ENCODE measurements at places on chromosomes 3 and 15.
A peak's percentile ranks its signal among the peaks of the same experiment; 100 is the strongest.

DNA sequence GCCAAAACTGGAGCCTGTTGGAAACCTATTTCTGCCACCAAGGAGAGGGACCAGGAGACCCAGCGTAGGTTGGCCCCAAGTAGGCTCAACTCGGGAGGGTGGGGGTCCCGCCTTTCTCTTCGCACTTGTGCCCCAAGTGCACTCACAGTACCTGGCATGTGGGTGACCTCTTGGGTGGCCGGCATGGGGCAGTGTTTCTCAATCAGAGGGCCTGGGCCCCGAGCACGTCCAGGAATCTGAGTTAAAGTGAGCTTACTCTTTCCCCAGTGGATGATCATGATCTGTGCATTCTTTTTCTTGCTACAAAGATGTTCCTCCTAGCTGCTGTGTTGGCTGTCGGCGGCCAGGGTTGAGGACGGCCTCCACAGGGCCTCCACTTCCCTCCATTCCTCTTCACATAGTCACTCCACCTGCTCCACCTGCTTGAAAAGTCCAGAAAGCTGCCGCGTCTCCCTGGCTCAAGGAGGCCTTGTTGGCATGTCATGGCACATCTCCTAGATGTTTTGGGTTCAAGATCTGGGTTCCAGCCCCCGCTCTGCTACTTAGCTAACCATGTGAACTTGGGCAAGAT is 66.5 kb upstream of the SEC61A1 start:
- no peak for DNase-seq

- DNase-seq, result no peak
These were observed 222.8 kb downstream of the FOXP1 start for GRCh38 chr3:71360764-71361163.

- no peak for DNase-seq
These were observed 85.1 kb upstream of the CSPG5 start for GRCh38 chr3:47663630-47664240.

DNA sequence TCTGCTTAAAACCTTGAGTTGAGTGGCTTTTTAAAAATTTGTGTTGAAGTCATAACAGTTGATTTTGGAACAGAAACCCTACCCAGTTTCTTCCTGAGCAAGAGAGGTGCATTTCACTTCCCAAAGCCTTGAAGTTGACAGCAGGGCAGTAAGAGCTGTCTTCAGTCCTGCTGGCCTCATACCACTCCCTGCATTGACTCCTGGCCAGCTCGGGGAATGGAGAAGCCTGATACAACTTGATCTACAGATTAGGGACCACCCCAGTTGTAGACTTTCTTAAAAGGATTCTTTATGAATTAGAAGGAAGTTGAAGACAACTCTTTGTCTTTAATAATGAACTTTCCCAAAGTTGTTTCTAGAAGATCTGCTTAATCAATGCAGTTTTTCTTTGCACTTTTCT is 90.6 kb upstream of the FLNB start:
- DNase-seq, result no peak

- no peak for DNase-seq
These were observed 26.9 kb upstream of the NR2F2 start for GRCh38 chr15:96303503-96304056.

GRCh38 chr3:151347432-151347831 is 18.1 kb upstream of the P2RY13 start:
- no peak for DNase-seq

GRCh38 chr3:190321789-190322603 is at the start of gene CLDN1:
Gene CLDN1, minus strand, starts transcription at chr3:190322446. Its CDS starts 240 bp downstream, at chr3:190322206.
- peak; percentile 28 for DNase-seq

GRCh38 chr15:73937726-73938125 is 11.5 kb downstream of the LOXL1 start:
- no peak for DNase-seq

GRCh38 chr15:92614791-92615785 is 40.5 kb downstream of the FAM174B start:
- DNase-seq, result no peak

DNA sequence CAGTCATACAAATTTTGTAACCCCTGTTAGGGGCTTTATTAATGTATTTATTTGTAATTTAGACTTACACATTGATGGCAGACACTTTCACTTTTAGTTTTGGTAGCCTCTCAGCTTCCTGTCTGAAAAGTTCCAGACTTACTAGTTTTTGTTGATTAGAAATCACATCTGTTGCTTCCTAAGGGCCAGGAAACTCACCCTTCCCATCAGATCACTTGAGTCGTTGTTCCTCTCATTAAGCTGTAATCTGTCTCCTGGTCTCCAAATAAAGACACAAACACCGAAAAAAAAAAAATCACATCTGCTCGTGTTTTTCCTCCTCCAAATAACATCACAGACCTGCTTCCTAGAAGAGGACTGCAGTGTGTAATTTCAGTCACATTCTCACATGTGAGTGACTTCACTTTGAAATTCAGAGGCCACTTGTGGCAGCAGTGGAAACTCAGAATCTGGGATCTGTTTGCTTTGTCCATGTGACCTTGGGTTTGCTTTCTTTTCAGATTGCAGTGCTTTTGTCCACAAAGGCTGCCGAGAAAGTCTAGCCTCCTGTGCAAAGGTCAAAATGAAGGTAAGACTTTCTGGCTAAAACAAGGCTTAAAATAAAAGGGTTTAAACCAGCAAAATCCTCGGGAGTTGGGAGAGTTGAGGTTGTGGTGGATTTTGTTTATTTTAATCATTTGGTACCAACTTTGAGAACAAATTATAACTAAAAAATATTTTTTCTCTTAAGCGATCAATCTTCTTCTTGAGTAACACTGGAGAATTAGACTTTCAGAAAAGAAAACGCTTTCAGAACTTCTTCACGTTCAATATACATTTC is 87.0 kb downstream of the KLHL25 start:
- no peak for DNase-seq

- no peak for DNase-seq
These were observed 23.6 kb downstream of the CRTC3 start for GRCh38 chr15:90553248-90553745.

- DNase-seq, result no peak
These were observed 238.8 kb upstream of the WNT5A start for GRCh38 chr3:55725681-55726500.

DNA sequence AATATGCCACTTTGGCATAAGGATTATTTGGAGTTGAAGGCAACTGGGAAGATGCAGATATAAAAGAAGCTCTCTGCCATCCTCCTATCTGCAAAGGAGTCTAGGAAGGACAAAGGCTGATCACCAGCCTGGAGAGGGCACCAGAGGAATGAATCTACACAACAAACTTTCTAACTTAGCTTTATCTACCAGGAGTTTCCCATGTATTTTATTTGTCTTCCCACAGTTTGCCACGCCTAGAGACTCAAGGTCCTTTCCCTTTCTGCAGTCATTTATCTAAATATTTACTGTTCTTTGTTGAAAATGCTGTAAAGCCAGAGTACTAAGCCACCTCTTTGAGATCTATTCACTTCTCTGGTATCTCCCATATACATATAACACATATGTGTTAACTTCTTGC is 32.2 kb downstream of the GPR176 start:
- DNase-seq, result no peak

- no peak for DNase-seq
These were observed 14.4 kb upstream of the CMTM8 start for GRCh38 chr3:32224016-32224516.

- DNase-seq, result no peak
These were observed 801 bp downstream of the CA12 start for GRCh38 chr15:63380808-63381282.

DNA sequence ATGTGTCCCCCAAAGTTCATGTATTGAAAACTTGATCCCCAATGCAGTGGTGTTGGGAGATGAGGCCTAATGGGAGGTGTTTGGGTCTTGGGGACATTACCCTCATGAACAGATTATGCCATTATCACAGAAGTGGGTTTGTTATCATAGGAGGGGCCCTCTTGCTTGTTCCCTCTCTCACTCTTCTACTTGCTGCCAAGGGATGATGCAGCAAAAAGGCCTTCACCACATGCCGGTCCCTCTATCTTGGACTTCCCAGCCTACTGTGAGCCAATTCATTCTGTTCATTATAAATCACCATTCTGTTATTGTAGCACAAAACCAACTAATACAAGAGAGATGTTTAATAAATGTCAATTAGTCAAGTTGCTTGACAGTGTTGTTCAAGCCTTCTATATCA is 47.2 kb downstream of the FAM227B start:
- no peak for DNase-seq

- DNase-seq, result no peak
These were observed 1019.4 kb upstream of the ALCAM start for GRCh38 chr3:104347291-104347690.

DNA sequence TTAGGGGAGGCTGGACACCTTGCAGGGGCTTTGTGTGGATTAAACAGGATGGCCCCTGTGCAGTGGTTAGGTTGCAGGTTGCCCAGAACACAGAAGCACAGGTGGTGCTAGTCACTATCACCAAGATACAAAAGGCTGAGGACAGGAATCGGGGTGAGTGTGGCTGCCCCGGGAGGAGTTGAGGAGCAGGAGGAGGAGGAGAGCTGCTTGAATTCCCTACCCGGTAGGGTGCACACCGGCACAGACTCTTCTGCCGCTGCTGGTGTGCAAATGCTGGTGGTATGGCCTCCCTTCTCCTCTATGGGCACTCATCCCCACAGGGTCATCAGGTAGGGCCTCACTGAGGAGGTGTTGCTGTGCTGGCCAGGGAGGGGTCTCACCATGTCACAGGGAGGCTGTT is 67.5 kb upstream of the SMAD6 start:
- DNase-seq, result no peak

- no peak for DNase-seq
These were observed 5.8 kb downstream of the MAP2K5 start for GRCh38 chr15:67548236-67548852.

DNA sequence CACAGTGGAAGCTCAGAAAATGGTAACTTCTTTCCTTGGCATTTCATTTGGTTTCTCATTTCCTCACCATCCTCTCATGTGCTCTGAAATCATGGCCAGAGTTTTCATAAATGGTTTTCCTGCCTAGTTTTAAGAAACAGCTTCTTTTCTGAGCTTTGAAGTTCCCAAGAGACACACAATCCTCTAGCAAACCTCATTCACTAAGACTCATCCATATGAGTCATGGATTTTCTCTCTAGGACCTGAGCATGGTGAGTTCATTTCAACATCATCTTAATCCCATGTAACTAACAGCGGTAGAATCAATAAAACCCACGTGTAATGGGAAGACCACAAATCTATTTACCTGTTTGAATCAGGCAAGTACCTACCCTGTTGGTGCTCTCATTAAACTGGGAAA is 274.5 kb upstream of the LRTM1 start:
- DNase-seq, result no peak

GRCh38 chr15:100116416-100117190 is 225.2 kb downstream of the ADAMTS17 start:
- DNase-seq, result no peak

DNA sequence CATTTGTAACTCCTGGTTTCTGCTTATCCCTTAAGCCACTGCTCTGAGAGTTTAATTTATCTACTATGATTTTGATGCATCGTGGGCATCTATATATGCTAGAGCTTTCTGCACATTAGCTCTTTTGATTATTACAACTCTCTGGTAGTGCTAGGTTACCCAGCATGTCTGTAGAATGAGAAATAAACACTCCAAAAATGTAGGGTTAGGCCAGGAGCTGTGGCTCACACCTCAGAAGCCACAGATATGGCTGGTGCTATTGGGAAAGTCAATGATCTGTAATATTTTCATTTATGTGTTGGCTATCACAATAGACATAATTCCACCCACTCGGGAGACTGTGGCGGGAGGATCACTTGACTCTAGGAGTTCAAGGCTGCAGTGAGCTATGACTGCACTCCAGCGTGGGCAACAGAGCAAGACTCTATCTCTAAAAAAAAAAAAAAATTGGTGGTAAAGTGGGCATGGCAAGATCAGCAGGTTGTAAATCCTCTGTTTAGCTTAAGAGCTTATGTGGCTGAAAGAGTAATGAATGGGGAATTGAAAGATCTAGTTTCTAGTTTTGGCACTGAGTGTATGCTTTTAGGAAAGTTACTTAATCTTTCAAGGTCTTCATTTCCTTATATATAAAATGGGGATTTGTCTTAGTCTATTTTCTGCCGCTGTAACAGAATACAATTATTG is 6.3 kb downstream of the TIGIT start:
- no peak for DNase-seq

- no peak for DNase-seq
These were observed 492.4 kb downstream of the FHIT start for GRCh38 chr3:60758831-60759230.

- DNase-seq, result no peak
These were observed 4.8 kb upstream of the ARPIN start for GRCh38 chr15:89917442-89918101.

DNA sequence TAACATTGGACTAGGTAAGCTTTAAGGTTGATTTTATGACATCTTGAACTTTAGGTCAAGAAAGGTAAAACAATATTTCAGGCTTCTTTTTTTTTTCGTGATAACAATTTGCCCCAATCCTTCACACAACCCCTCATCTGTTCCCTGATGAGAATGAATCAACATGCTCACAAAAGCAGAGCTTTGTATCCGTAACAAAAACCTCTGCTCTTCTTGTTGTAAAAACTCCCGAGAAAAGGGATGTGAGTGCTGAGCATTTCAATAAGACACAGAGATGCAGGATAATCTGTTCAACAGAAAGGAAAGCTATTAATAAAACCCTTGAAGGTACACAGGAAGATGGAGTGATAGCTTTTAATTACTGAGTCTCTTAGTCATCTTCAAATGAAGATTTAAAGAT is 94.3 kb downstream of the RAD18 start:
- no peak for DNase-seq

Data from stimulated activated CD8-positive, alpha-beta memory T cell treated with anti-CD3 and anti-CD28 coated beads, Interleukin-4, amount 100 ng/mL, for 4 hours (primary cell).